ENCODE measurements at places on chromosomes 6 and 20.

DNA sequence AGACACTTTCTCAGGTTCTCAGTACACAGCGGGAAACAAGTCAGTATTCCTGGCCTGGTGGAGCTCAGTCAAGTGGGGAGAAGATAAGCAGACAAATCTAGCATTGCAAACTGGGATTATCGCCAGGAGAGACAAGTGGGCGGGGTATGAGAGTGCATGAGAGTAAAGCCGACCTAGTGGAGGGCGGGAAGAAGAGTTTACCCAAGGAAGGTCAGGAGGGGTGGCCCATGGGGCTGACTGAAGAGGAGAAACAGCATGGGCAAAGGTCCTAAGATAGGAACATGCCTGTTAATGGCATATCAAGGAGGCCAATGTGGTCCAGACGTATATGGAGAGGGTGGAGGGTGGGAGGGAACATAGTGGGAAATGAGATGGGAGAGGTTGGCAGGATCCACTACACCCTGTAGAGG is 12.4 kb upstream of the CSNK2A1 start:
- DNase-seq, result no peak

- no peak for DNase-seq
Measured at GRCh38 chr6:137545073-137545472, 50.9 kb upstream of the OLIG3 start.

GRCh38 chr6:25548451-25548850 is 103.6 kb upstream of the SCGN start:
- no peak for DNase-seq

- DNase-seq, result no peak
Measured at GRCh38 chr6:25483943-25484342, 168.1 kb upstream of the SCGN start.

DNA sequence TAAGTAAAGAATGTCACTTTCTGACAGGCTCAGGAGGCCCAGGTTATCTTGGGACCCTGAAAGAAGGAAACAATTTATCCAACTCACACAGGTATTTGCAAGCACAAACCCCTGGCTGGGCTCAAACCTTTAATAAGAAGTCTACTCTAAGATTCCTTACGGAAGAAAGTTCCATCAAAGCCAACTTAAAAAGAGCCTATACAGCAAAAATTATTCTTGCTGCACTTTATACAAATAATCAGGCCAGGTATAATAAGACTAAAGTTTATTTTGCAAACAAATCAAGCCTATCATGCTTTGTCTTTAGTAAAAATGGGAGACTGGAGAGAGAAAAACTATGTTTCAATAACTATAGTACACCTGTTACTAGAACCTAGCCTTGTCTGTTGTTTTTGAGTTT is 102.1 kb downstream of the DTNBP1 start:
- DNase-seq, result no peak

- DNase-seq, result no peak
Measured at GRCh38 chr20:21395051-21395665, 2.2 kb downstream of the NKX2-4 start.

DNA sequence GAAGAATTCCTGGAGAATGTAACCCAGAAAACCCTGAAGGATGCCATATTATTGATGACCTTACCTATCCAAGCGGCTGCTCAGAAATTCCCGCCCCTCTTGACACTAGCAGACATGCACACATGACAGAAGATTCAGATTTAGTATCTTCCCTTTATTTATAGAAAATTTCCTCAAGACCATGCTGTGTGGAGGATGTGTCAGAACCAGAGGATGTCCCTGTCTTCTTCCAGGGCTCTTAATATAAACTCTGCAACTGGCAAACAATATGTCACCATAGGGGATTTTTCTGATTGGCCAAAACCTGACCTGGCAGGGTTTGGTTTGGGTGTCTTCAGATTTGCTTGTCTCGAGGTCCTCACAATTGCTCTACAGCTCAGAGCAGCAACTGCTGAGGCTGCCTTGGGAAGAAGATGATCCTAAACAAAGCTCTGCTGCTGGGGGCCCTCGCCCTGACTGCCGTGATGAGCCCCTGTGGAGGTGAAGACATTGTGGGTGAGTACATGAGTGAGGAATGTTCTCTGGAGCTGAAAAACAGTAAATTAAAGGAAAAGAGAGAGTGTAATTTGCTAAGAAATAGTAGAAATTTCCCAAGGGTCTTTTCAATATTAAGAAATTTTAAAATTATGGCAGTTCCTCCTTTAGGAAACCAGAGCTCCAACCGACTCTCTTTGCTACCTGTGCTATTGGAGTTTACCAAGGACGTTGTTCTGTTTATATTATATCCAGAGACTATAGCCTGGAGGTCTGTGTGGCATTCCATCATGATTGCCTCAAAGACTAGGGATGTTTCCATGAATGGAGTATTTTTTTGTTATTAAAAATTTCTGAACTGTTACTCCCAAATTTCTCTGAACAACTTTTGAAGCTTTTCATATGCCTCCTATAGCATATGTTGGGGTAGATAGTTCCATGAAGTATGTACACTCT is at the start of gene HLA-DQA2:
Gene HLA-DQA2, plus strand, starts transcription at position 361 of the 930 bp plus-strand sequence. Its CDS starts 53 bp downstream, at position 414.
- no peak for DNase-seq

DNA sequence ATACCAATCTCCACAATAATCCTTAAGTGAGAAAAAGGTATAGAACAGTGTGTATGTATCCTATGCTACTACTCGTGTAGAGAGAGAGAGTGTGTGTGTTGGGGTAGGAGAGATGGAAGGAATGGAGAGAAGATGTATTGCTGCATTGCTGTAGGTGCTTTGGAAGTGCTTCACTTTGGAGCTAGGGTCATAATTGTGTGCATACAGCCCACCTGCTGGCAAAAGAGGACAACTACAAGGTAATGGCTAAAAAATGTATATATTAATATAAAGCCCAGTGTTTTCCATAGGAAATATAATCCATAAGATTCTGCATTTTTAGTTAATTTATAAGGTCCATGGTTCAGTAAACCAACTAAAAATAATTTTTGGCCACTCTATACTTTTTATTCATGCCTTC is 36.1 kb downstream of the SERAC1 start:
- no peak for DNase-seq

DNA sequence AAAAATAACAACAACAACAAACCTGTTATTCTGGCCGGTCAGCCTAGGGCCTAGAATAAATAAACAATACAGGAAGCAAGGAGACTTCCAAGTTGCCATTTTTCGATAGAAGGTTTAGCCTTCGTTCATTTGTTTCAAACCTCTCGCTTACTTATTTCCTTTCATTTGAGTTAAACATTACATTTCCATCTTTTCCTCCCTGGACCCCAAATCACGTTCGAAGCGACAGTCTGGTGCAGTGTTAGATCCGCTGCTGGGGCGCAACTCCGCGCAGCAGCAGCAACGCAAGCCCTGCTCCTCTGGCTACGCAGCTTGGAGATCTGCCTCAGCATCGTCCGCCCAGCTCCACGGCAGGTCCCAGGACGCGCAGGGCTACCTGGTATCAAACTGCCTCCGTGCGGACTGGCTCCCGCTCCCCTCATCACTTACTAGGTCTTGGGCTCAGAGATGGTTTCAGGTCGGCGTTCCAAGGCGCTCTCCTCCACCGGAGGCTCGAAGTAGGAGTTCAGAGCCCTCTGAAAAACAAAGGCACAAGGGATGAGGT is 530 bp downstream of the TDP2 start:
- no peak for DNase-seq

DNA sequence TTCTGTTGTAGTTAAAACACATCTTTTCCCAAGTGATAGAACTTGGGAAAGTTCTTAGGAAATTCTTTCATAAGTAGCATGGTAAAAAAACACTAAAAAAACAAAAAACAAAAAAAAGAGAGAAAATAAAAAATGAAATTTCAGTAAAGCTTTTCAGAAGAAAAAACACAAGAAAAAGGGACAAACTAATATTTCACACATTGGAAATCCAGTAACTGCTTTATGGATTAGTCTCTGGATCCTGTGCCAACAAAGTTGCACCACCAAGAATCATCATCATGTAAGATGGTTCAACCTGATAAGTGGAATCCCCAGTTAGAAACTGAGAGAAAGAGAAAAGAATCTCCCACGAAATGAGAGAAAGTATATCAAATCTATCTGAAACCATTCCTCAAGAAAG is 144.2 kb downstream of the GMDS start:
- DNase-seq, result no peak
